GM23248 (cell line): ENCODE measurements at places on chromosomes 6 and 20. TPM values are rescaled to one million over a fixed set of nuclear protein-coding genes. Genes with fewer than 3 reads are reported as not detected.

GRCh38 chr6:129685662-129686031, 24.3 kb downstream of the ARHGAP18 start:
- no peak overlapping the region for H3K4me3 ChIP-seq
- DNase-seq: no peak
- peaks cover 75% of the 10 kb centered on the region for H3K4me1 ChIP-seq
- H3K36me3 ChIP-seq: no peaks in the 10 kb centered on the region

GRCh38 chr20:61023612-61024011, 228.4 kb upstream of the CDH4 start:
- no peak overlapping the region for H3K27ac ChIP-seq
- no peak overlapping the region for H3K4me3 ChIP-seq
- 0 out of 2 replicates have a peak, but pooled peaks cover 3% of the 10 kb centered on the region for H3K27me3 ChIP-seq

GRCh38 chr20:32301719-32302506, 24.5 kb downstream of the KIF3B start:
- H3K36me3 ChIP-seq: no peaks in the 10 kb centered on the region
- no peak overlapping the region for H3K4me3 ChIP-seq
- H3K27me3 ChIP-seq: no peaks in the 10 kb centered on the region
- H3K4me1 ChIP-seq: peaks cover 7% of the 10 kb centered on the region; the same call in 1 of the 2 replicates

GRCh38 chr6:24408719-24409410, 6.1 kb downstream of the MRS2 start:
- H3K4me1 ChIP-seq: peaks cover 8% of the 10 kb centered on the region; the same call in 1 of the 2 replicates
- no peak for DNase-seq
- peaks cover 40% of the 10 kb centered on the region for H3K36me3 ChIP-seq
- H3K27ac ChIP-seq: no peak overlapping the region

- H3K4me1 ChIP-seq: no peaks in the 10 kb centered on the region
- no peak overlapping the region for H3K27ac ChIP-seq
- no peak overlapping the region for H3K4me3 ChIP-seq
- H3K36me3 ChIP-seq: no peaks in the 10 kb centered on the region
- no peak for DNase-seq
These were observed 30.5 kb upstream of the MDFI start for GRCh38 chr6:41607736-41608135.

- no peaks in the 10 kb centered on the region for H3K4me1 ChIP-seq
- H3K36me3 ChIP-seq: no peaks in the 10 kb centered on the region
- H3K4me3 ChIP-seq: no peak overlapping the region
These were observed 369.1 kb downstream of the MAFB start for GRCh38 chr20:40319741-40320516.

GRCh38 chr6:130843575-130844320, 16.5 kb downstream of the SMLR1 start:
- no peaks in the 10 kb centered on the region for H3K27me3 ChIP-seq
- H3K36me3 ChIP-seq: no peaks in the 10 kb centered on the region
- DNase-seq: peak; percentile 55
- H3K27ac ChIP-seq: no peak overlapping the region
- H3K4me3 ChIP-seq: no peak overlapping the region

DNA sequence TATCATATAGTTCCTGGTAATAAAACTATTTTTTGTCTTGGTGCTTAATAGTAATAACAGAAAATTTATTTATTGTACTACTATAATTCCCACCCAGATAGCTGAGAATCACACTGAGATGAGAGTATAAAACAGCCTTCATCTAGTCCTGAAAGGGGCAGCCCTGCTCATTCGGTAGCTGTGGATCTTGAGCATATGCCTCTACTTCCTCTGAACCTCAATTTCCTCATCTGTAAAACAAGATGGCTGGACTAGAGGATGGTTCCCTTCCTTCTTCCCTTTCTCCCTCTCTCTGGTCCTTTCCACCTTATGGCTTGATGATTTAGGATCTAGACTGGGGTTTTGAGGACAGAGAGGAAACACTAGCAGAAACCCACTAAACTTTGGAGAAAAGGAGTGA, 15.0 kb downstream of the FKBP5 start:
- peaks cover 27% of the 10 kb centered on the region for H3K4me1 ChIP-seq
- no peaks in the 10 kb centered on the region for H3K36me3 ChIP-seq
- no peak overlapping the region for H3K27ac ChIP-seq
- DNase-seq: no peak

DNA sequence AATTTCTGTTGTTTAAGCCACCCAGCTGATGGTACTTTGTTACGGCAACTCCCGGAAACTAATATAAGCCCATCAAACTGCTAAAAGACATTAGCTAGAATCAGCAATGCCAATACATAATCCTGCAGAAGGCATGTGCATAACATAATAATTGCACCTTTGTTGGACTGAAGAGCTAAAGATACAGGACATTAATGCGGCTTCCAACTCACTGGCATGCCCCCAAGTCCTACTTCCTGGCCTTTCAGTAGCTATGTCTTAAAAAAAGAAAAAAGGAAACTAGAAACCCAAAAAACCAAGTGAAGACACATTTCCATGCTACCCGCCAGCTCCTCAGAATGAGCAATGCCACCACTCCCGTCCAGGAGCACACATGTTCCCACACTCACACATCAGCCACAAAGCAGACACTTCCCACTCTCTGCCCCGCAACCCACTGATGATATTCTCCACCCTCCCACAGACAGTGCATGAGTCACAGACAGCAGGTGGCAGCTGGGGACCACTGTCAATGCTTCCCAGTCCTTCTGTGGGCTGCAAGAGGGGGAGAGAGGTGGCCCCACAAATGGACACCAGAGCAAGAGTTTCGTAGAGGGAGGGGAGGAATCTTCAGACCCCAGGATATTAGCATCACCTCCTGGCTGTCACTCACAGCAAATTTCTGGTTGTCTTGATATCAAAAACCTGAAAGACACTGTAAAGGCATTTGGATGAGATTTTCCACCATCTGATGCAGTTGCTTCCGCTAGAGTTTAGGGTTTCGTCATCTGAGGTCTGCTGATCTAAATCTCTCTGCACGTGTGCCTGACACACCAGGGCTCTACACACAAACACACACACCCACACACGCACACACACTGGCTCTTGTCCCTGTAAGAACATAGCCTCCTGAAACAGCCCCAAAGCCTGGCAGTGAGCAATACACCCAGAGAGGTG, 32.8 kb downstream of the GFOD1 start:
- H3K27me3 ChIP-seq: no peaks in the 10 kb centered on the region
- no peaks in the 10 kb centered on the region for H3K36me3 ChIP-seq
- no peak overlapping the region for H3K4me3 ChIP-seq
- H3K4me1 ChIP-seq: peaks cover 11% of the 10 kb centered on the region

DNA sequence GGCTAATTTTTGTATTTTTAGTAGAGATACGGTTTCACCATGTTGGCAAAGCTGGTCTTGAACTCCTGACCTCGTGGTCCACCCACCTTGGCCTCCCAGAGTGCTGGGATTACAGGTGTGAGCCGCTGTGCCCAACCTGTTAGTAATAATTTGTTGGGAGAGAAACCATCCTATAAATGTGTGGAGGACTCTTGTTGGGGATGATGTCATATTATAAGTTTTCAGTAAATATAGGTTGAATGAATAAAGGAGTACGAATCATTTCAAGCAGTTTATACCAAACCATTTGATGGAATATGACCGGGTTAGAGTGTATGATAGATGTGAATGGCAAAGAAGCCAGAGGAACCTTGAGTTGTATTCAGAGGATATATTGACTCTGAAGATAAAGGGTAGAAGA, 240.8 kb downstream of the SAMD5 start:
- H3K36me3 ChIP-seq: no peaks in the 10 kb centered on the region
- H3K27ac ChIP-seq: no peak overlapping the region
- no peaks in the 10 kb centered on the region for H3K4me1 ChIP-seq
- H3K27me3 ChIP-seq: no peaks in the 10 kb centered on the region

DNA sequence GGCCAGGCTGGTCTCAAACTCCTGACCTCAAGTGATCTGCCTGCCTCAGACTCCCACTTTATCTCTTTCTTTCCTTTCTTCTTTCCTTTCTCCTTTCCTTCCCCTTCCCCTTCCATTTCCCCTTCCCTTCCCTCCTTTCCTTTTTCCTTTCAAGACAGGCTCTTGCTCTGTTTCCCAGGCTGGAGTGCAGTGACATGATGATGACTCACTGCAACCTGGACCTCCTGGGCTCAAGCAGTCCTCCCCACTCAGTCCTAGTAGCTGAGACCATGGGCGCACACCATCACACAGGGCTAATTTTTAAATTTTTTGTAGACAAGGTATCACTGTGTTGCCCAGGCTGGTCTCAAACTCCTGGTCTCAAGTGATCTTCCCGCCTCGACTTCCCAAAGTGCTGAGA, 377.6 kb upstream of the ZFP64 start:
- H3K27ac ChIP-seq: no peak overlapping the region
- no peaks in the 10 kb centered on the region for H3K4me1 ChIP-seq
- no peak overlapping the region for H3K4me3 ChIP-seq
- peak; percentile 20 for DNase-seq
- H3K27me3 ChIP-seq: no peaks in the 10 kb centered on the region
- H3K36me3 ChIP-seq: no peaks in the 10 kb centered on the region

GRCh38 chr6:54958446-54958845, 111.9 kb downstream of the FAM83B start:
- H3K4me1 ChIP-seq: no peaks in the 10 kb centered on the region
- H3K4me3 ChIP-seq: no peak overlapping the region
- no peak overlapping the region for H3K27ac ChIP-seq
- no peaks in the 10 kb centered on the region for H3K36me3 ChIP-seq
- no peak for DNase-seq

- H3K4me3 ChIP-seq: no peak overlapping the region
- peaks cover 10% of the 10 kb centered on the region; the same call in 1 of the 2 replicates for H3K4me1 ChIP-seq
- DNase-seq: no peak
- no peaks in the 10 kb centered on the region; the same call in 1 of the 2 replicates for H3K36me3 ChIP-seq
These were observed 12.1 kb downstream of the SYNGAP1 start for GRCh38 chr6:33431880-33432541.

GRCh38 chr20:44702776-44703175, 12.4 kb upstream of the CCN5 start:
- no peaks in the 10 kb centered on the region for H3K27me3 ChIP-seq
- no peak overlapping the region for H3K27ac ChIP-seq
- H3K4me1 ChIP-seq: peaks cover 54% of the 10 kb centered on the region
- H3K36me3 ChIP-seq: no peaks in the 10 kb centered on the region
- peak; percentile 89 for DNase-seq
- H3K4me3 ChIP-seq: no peak overlapping the region

GRCh38 chr6:26520237-26520849, 17.8 kb upstream of the HMGN4 start:
- peak overlapping the region; percentile 76 for H3K27ac ChIP-seq
- no peaks in the 10 kb centered on the region for H3K27me3 ChIP-seq
- peak; percentile 75 for DNase-seq
- peaks cover 14% of the 10 kb centered on the region for H3K4me1 ChIP-seq
- no peaks in the 10 kb centered on the region for H3K36me3 ChIP-seq
- peak overlapping the region; percentile 69 for H3K4me3 ChIP-seq

- no peak overlapping the region for H3K4me3 ChIP-seq
- no peaks in the 10 kb centered on the region for H3K4me1 ChIP-seq
These were observed 12.0 kb upstream of the GATA5 start for GRCh38 chr20:62487561-62488354.

DNA sequence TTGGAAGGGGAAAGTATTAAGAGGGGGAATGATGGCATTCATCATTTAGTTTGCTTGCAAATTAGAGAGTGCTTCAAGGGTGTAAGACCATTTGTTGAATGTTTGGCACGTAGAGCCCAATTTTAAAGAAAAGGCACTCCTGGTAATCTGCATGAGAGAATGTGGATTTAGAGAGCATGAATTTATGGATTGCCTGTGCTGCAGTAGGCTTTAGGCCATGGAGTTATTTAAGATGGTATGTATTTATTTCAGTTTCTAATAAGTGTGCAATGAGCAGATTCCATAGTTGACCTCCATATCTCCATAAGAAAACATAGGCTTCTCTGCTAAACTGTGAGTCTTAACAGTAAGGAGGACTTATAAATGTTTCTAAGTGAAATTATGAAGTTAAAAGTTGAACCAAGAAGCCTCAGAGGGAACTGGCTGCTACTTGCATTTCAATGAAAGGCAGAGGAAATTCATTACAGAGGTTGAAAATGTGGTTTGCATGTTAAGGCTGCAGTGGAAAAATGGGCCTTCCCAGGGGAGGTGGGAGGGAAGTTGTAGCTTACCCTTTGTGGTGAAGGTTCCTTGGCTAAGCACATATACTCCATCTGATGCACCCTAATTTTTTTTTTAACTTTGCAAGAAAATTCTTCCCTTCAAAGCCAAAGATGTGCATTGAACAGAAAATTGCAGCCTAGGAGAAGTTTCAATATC, 134.2 kb downstream of the CARMIL1 start:
- H3K4me1 ChIP-seq: no peaks in the 10 kb centered on the region
- H3K27ac ChIP-seq: no peak overlapping the region
- H3K36me3 ChIP-seq: no peaks in the 10 kb centered on the region
- no peak overlapping the region for H3K4me3 ChIP-seq

DNA sequence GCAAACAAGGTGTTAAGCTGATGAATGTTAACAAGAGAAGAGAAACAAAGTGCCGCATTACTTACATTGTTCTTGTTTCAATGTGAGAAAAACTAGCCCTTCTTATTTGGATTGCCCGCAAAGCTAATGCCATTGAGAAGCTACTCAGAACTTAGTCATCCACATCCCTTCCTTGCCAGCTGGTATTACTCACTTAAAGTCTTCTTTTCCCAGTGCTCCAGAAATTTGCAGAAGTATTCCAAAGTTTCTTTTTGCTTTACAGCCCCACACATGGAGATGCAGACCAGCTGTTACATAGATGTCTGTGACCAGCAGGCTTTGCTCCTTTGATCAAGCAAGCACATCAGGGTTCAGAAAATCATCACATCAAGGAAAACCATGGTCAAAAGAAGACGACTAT, 529.0 kb downstream of the TBC1D32 start:
- H3K36me3 ChIP-seq: no peaks in the 10 kb centered on the region
- H3K4me1 ChIP-seq: no peaks in the 10 kb centered on the region
- no peak overlapping the region for H3K27ac ChIP-seq
- H3K4me3 ChIP-seq: no peak overlapping the region
- DNase-seq: peak; percentile 24

DNA sequence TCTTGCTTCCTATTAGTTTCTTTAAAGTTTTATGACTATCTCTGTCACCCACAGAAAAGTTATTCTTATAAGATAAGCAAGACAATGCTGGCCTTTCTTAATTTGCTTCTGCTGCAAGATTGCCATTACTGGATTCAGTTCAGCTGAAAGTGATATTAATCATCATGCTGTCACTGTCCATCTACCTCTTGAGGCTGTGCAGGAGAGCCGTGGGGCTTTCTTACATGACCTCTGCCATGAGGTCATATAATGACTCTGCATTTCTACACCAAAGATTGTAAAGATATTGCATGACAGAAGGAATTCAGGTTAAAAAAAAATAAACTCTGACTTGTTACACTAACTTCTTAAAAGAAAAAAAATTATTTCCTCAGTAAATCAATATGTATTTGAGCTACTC, 106.9 kb downstream of the TRDN start:
- H3K36me3 ChIP-seq: no peaks in the 10 kb centered on the region
- H3K4me3 ChIP-seq: no peak overlapping the region
- no peak for DNase-seq
- H3K4me1 ChIP-seq: no peaks in the 10 kb centered on the region

GRCh38 chr6:102853249-102853955, 1459.9 kb downstream of the GRIK2 start:
- H3K27me3 ChIP-seq: no peaks in the 10 kb centered on the region
- H3K36me3 ChIP-seq: no peaks in the 10 kb centered on the region
- DNase-seq: no peak
- no peaks in the 10 kb centered on the region for H3K4me1 ChIP-seq
- H3K4me3 ChIP-seq: no peak overlapping the region

- no peaks in the 10 kb centered on the region for H3K27me3 ChIP-seq
- H3K4me3 ChIP-seq: no peak overlapping the region
- no peaks in the 10 kb centered on the region for H3K4me1 ChIP-seq
- no peak overlapping the region for H3K27ac ChIP-seq
- no peaks in the 10 kb centered on the region for H3K36me3 ChIP-seq
- DNase-seq: no peak
These were observed 69.1 kb upstream of the HSF2 start for GRCh38 chr6:122330315-122330714.

The UBE3D gene
- 2.1 and 7.1 TPM in 2 replicates for total RNA-seq

The CLPSL2 gene
- total RNA-seq: not detected in 2 replicates

The ZNF831 gene
- total RNA-seq: not detected in 2 replicates

The VSTM2L gene
- total RNA-seq: 6.2 and 9.2 TPM in 2 replicates

The ADGRF4 gene
- 0.11 TPM in 1 of 2 replicates, not detected in the other for total RNA-seq

The TSHZ2 gene
- 13.4 and 18.5 TPM in 2 replicates for total RNA-seq

The KCNQ2 gene
- total RNA-seq: not detected in 2 replicates

The ZSCAN26 gene
- 17.5 and 28.5 TPM in 2 replicates for total RNA-seq
